ENCODE measurements at places on chromosomes 4 and X.

DNA sequence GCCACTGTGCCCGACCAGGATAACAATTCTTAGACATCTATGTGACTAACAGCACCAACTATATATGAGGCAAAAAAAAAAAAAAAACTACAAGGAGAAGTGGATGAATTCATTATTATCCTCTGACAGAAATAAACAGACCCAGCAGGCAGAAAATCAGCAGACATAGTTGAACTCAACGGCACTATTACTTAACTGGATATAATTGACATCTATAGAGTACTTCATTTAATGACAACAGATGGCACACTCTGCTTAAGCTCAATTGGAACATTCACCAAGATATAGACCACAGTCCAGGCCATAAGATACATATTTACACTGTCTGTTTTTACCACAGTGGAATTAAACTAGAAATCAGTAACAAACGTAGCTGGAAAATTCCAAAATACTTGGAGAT lies 13.3 kb downstream of the CLDN22 start:
- no peak for DNase-seq

DNA sequence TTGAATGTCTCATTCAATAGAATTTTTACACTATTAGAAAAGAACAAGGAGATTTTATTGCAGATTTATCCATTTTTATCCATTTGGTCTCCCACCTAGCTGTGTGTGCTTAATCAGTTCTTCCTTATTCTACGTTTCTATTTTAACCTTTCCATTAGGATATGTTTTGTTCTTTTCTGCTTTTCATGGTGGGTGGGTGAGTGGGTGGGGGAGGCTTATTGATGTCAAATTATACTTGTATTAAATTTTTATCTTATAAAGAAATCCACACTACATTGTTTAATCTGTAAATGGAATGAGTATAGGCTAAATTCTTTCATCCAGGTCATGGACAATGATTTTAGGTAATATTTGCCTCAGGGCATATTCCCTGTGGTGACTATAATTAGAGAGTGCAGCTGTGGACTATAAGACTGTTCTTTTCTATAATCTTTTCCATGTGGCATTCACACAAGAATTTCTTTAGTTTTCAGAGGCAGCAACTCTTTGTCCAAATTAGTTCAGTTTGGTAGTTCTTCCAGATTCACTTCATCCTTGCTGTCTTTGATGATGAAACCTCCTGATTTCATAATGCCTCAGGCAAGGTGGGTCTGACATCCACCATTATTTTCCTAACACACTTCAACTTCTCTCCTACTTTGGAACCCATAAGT lies 2451.8 kb downstream of the PCDH7 start:
- peak; percentile 74 for DNase-seq

- no peak for DNase-seq
Observed at GRCh38 chr4:96407738-96408463, 568.0 kb downstream of the PDHA2 start.

DNA sequence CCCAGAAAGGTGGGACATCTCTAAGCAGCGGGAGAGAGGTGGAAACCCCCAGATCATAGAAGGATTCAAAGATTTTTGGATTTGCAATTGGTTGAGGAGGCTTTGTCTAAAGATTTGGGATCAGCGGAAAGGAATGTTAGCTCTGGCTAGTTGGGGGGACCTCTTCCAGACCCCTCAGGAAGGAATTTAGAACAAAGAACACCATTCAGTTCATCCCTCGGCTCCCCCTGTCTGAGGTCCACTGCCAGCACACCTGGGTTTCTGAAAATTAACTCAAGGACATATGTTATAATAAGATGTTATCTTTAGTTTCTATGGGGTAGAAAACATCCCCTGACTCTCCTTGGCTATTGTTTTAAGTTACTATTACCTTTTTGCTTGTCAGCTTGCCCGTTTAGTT lies 163.6 kb downstream of the CEP135 start:
- no peak for DNase-seq

GRCh38 chr4:88621763-88622327 lies 29.6 kb downstream of the HERC3 start:
- no peak for DNase-seq

- no peak for DNase-seq
Observed at GRCh38 chrX:119646515-119646914, 40.3 kb upstream of the NKRF start.

GRCh38 chrX:30533266-30533665 lies 44.3 kb downstream of the TASL start:
- no peak for DNase-seq

GRCh38 chrX:18047491-18047890 lies 173.2 kb downstream of the BEND2 start:
- no peak for DNase-seq

DNA sequence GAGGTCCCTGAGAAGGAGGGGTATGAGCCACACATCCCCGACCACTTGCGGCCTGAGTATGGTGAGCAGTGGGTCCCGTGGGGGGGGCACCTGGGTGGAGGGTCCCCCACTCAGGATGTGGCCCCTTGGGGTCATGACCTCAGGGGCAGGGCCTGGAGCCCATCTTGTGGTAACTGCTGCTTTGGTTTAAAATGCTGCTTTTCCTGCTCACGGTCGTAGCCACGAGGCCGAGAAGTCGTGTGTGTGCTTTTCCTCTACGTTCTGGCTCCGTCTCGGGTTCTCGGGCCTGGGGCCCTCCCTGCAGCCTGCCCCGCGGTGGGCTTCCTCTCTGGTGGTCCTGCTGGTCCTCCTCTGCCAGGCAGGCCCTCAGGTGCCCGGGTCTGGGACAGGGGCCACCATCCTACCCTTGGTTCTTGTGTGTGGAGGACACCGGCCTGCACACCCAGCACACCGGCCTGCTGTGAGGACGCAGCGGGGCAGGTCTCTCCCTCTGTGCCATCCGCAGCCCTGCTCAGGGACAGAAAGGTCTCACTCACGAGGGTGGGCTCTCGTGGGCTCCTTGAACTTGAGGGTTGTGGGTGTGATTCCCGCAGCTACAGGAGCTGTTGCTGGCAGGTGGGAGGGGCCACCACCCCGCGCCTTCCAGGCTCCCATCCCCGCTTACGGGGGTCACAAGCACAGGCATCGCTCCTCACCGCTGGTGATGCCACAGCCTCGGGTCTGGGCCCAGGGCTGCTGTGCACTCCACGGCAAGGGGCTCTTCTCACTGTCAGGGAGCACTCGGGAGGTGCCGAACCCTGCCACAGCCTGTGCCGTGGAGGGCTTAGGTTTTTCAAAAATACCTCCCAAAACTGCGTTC lies 19.6 kb downstream of the UVSSA start:
- DNase-seq: no peak

- DNase-seq: peak; percentile 71
Observed at GRCh38 chr4:16226816-16227461, 668 bp upstream of the TAPT1 start.

DNA sequence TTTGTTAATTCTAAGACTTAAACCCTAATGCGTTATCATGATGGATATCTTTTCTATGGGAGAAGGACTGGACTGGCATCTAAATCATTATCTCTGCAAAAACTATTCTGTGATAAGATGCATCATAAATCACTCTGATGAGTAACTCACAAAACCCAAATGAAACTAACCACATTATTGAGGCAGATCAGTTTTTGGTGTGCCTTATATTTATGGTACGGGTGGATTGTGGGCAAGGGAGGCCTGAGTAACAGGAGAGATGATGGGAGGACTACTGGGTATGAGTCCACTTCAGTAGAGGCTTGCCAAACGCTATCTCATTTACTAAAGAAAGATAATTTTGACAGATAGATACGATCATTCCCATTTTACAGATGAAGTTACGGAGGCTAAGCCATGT lies 66.4 kb upstream of the GUCY1A1 start:
- DNase-seq: no peak

- DNase-seq: no peak
Observed at GRCh38 chr4:66929748-66930147, 615.6 kb downstream of the CENPC start.

- no peak for DNase-seq
Observed at GRCh38 chr4:107896158-107896645, 35.1 kb upstream of the CYP2U1 start.

- no peak for DNase-seq
Observed at GRCh38 chrX:40502688-40503087, 78.1 kb upstream of the ATP6AP2 start.

DNA sequence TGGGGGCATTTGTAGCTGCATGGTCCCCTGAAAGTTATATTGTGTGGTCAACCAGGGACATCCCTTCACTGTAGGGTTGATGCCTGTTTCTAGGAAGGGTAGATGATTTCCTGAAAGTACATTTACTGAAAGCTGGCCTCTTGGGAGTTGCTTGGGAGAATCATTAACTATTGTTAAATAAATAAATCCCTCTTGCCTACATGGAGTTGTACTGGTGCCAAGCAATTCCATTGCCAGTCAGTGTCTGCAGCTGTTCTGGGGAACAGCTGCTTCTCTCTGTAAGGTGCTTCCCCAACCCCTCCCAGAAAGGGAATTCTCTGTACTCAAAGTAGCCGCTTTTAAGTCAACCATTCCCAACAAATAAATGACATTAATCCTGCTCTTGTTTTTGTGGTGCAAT lies 51.1 kb downstream of the C4orf51 start:
- DNase-seq: no peak

DNA sequence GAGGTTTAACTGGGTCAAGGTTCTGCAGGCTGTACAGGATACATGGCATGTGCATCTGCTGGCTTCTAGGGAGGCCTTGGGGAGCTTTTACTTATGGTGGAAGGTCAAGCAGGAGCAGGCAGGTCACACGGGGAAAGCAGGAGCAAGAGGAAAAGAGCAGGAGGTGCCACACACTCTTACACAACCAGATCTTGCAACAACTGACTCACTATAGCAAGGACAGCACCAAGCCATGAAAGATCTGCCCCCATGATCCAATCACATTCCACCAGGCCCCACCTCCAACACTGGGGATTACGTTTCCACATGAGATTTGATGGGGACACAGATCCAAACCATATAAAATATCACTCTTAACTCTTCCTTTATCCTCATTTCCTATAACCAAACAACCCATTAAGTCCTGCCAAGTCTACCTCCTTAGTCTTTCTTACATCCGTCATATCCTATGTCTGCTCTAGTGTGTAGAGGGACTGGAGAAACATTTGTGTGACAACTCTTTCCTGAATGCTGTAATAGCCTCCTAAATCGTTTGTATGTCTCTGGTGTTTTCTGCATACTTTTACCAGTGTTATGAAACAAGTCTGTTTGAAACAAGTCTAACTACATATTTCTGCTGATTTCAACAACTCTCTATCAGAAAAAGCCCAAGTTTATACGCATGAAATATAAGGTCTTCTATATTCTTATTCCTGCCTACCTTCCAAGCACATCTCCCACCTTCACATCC lies 8.3 kb upstream of the RAP2C start:
- DNase-seq: no peak

DNA sequence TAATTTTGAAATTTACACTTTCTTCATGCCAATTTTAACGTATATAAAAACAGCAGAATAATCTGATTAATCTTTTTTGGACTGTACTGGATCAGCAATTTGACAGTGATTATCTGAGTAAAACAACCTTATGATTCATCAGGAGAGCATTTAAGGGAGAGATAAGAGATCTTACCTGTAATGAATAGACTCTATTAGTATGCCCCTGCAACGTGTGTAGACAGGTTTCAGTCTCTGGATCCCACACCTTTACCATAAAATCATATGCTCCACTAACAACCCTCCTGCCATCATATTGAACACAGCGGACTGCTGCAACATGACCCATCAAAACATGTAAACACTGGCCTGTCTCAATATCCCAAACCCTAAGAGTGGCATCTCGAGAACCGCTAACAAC lies 210.1 kb downstream of the FBXW7 start:
- DNase-seq: no peak

Data from HAP-1 (cell line).